ENCODE measurements at places on chromosomes 4 and X.

GRCh38 chr4:123037804-123038203 is 115.4 kb upstream of the NUDT6 start:
- DNase-seq, result no peak

- DNase-seq, result no peak
Measured at GRCh38 chr4:112172180-112172579, 26.9 kb downstream of the FAM241A start.

DNA sequence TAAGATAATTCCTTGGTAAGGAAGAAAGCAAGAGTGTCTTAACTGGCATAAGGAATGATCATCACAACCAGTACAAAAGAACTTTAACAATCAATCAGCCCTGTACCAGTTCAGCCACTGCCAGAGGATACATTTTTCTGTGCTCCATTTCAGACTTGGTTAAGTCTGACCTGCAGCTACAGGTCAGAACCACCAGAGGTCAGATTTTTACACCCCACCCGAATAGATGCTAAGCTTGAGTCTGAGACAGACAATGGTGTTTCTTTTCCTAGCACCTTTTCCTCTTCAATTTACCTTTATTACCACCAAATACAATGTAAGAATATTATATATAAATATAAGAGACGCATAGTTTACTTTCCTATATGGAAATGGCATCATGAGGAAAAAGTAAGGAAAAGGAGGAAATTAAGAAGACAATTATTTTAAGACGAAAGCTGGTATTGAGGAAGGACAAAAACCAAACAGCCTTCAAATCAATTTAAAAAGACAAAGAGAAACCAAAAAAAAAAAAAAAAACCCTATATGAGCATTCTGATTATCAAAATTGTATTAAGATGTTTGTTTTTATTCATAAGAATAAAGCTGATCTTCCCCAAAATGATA is 215.3 kb upstream of the TTC29 start:
- no peak for DNase-seq

GRCh38 chrX:2955838-2956237 is 26.7 kb upstream of the ARSD start:
- no peak for DNase-seq

GRCh38 chr4:78410225-78410624 is 141.3 kb upstream of the ANXA3 start:
- no peak for DNase-seq

- DNase-seq, result peak; percentile 32
Measured at GRCh38 chrX:41334363-41335197, 618 bp downstream of the DDX3X start.

GRCh38 chrX:104806346-104806745 is 240.3 kb downstream of the IL1RAPL2 start:
- DNase-seq, result no peak

- no peak for DNase-seq
Measured at GRCh38 chr4:171809854-171810253, 3.4 kb upstream of the GALNTL6 start.

GRCh38 chr4:10732235-10732913 is 47.8 kb upstream of the CLNK start:
- no peak for DNase-seq

DNA sequence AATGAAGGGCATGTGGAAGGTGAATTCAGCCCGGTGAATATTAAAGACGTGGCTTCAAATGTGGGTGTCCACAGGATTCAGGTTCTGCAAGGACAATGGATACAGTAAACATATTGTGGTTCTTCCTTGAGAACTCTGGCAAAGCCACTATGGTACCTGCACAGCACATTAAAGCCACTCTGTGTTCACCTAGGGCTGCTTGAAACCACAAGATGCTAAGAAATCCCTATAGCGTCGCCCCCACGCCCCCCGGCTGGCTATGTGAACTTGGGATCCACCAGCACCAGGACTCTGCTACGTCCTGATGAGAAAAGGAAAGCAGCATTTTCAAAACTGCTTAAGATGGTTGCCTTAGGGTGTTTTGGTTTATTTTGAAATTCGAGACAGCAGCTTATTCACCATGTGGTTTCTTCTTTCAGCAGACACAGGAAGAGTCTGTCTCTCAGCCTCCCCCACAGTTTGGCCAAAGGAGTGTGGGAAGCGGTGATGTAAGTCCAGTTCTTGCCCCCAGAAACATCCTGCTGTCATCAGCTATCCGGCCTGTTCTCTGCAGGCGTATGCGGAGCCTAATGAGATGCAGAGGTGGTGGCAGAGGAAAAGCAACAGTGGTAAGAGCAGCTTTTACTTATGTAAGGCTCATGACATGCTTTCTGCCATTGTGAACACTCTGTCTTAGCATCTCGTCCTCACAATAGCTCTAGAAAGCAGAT is 111.5 kb downstream of the AFAP1 start:
- DNase-seq, result peak; percentile 31

DNA sequence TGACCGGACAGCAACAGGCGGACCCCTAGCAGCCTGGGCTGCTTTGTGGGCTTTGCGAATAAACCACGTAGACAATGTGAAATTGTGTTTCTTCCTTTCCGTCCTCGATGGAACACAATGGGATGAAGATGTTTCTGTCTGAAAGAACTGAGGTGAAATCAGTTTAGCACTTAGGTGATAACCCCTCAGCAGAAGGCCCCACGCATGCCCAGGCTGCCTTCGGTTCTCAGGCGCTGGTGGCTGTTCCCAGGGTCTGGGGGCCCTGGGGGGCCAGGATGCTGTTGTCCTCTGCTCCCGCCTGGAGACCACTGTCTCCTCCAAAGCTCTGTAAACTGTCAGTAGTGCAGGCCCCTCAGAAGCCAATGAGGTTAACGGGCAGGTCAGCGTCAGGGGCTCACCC is 73.9 kb upstream of the HGFAC start:
- no peak for DNase-seq

GRCh38 chrX:105527759-105528158 is 294.6 kb upstream of the NRK start:
- no peak for DNase-seq

DNA sequence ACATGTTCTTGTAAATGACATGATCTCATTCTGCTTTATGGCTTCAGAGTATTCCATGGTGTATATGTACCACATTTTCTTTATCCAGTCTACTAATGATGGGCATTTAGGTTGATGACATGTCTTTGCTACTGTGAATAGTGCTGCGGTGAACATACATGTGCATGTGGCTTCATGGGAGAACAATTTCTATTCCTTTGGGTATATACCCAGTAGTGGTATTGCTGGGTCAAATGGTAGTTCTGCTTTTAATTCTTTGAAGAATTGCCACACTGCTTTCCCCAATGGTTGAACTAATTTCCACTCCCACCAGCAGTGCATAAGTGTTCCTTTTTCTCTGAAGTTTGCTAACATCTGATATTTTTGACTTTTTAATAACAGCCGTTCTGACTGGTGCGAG is 1080.3 kb downstream of the CCSER1 start:
- no peak for DNase-seq

DNA sequence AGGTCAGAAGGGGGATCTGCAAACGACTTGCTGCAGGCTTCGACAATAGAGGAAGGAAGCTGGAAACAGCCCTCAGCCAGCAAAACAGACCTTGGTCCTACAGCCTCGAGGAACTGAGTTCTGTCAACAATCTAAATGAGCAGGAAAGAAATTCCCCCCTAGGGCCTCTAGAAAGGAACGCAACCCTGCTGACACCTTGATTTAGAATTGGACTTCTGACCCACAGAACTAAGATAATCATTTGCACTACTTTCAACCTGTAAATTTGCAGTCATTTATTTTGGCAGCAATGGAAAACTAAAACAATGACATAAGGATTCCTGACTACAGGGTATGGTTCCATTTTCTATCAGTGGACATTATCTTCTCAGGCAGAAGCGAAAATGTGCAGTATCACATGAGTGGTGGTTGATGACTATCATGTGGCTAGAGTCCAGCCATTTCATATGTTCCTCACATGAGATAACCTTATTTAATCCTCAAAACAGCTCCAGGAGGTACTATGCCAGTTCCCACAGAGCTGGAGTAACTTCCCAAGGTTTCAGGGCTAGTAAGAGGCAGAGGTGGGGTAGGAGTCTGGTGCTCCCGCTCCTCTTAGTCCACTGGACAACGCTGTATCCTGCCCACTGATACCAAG is 61.6 kb downstream of the SAT1 start:
- DNase-seq, result no peak

DNA sequence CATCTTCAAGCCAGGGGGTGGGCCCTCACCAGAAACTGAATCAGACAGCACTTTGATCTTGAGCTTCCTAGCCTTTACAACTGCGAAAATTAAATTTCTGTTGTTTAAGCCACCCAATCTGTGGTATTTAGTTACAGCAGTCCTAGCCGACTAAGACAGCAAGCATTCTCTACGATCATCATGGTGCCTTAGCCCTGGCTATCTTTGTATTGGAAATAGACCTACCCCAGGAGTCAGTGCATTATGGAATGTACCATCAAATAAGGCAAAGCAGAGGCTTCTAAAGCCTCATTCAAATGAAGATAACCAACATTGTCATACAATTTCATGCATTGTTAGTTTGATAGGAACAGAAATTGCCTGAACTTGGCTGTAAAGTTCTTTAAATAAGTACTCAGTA is 75.0 kb downstream of the PARM1 start:
- no peak for DNase-seq

- no peak for DNase-seq
Measured at GRCh38 chr4:8410641-8411271, 29.8 kb downstream of the ACOX3 start.

- DNase-seq, result peak; percentile 38
Measured at GRCh38 chrX:68732906-68733493, 85.5 kb downstream of the STARD8 start.

GRCh38 chr4:161172396-161173026 is 991.3 kb downstream of the FSTL5 start:
- no peak for DNase-seq

DNA sequence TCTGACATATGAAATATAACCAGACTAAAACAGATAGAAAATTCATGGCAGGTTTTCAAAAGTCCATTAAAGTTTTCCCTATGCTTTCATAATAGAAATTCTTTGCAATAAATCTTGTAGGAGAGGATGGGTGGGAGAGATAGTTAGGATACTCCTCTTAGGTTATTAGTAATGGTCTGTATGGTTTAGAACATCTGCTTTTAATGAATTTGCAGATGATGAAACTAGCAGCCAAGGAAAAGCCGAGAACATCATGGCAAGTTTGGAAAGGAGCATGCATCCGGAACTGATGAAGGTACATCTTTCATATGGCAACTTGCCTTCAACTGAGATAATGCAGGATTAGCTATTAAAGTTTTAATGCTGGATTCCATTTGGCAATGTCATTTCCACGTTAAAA is 70.7 kb downstream of the DOCK11 start:
- no peak for DNase-seq

GRCh38 chrX:119150163-119151050 is 22.8 kb upstream of the KIAA1210 start:
- no peak for DNase-seq

GRCh38 chrX:19697416-19697815 is 182.1 kb upstream of the MAP3K15 start:
- no peak for DNase-seq

DNA sequence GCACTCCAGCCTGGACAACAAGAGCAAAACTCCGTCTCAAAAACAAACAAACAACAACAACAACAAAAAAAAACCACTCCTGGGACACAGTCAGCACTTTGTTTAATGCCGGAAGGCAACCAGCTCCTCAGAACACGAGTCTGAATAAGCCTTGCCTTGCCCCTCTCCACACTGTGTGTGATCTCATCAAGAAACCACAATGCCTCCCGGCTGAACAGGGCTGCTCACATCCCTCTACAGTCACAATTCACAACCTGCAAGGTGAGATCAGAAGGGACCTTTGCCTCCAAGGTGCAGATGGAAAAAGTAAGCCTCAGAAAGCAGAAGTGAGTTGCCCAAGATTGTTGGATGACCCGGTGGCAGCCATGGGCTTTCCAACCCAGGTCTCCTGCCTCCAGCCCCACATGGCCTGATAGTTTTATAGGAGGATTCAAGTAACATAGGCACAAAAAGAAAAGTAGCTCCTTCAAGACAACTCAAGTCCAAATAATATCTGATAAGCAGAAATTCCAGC is 80.8 kb downstream of the JAKMIP1 start:
- no peak for DNase-seq

- DNase-seq, result no peak
Measured at GRCh38 chr4:137627739-137628460, 95.6 kb upstream of the PCDH18 start.

DNA sequence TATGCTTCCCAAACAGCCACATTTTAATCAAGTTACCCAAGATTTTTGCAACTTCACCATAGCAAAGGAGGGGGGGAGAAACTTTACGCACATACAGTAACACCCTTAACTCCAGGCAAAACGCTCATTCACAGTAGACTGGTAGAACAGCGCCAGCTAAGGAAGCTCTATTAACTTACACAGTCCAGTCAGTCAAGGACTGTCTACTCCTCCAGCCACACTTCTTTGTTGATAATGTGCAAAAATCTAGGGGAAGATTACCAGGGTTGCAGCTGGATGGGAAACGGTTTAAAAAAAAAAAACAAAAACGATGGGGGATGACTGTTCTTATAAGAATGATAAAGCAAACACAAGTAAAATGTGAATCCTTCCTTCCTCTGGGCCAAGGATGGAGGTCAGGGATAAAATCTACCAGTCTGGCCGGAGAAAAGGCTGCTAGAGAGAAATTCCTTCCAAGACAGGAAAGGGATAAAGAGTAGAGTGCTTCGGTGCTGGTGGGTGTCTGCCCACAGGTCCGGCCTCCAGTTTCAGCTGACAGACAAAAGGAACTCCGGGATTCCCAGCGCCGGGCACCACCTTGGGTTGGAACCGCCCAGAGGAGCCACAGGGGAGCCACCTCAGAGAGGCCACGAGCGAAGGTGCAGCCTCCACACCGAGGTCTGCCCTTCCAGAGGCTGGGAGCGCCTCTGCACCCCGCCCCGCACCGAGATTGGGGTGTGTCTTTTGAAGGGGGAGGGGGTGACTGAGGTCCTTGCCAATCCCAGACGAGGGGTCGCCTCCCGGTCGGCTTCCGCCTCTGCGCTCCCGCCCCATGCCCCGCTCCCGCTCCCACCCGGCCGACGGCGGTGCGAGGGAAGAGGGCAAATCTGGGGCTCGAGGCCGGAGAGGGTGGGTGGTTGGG is 811 bp downstream of the ANKRD50 start:
- DNase-seq, result no peak

DNA sequence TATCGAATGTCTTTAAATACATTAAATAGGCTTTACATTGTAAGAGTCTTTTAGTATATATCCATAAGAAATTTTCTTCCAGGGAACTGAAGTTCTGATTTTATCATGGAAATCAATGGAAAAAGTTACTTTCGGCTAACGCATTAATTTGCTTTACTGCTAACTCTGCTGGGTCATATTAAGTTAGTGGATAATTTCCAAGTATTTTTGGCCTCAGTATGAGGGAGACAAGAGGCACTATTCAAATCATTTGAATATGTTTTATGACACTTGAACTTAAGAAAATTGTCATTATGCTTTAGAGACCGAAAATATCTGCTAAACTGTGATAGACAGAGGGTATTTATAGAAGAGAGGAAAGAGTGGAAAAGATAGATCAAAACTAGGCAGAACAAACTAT is 237.5 kb downstream of the PCDH7 start:
- DNase-seq, result no peak

DNA sequence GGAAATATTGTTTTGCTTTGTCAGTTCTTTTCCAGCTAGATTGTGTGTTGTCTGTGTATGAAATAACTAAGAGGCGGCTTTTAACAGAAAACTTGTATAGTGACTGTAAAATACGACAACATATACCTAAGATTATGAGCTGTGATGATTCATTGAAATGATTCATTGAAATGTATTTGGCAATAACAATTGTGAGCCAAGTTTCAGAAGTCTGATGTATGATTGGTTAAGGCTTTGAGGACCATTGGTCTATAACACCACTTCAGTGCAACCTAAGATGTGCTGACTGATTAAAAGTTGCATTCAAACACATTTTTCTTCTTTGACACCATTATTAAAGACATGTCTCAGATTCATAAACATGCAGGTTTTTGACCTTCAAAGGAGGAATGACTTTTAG is 76.6 kb downstream of the PTPN13 start:
- no peak for DNase-seq
